ENCODE measurements at places on chromosomes 6 and 20.

DNA sequence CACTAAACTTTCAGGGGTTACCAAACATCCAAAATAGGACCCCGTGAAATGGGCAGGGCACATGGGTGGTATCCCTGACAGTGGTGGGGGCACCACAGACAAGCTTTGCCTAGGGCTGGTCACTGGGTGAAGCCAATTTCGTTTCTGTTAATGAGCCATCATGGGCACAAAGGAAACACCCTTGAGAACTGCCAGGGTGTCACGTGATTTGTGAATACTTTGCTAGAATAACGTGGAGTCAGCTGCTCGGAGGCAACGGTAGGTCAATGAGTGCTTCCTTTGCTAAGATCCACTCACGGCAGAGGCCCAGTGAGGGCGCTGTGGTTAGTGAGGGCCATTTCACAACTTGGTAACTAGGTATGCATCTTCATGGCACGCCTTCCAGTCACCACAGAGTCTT lies 87.7 kb upstream of the AGPAT4 start:
- no peak for DNase-seq

DNA sequence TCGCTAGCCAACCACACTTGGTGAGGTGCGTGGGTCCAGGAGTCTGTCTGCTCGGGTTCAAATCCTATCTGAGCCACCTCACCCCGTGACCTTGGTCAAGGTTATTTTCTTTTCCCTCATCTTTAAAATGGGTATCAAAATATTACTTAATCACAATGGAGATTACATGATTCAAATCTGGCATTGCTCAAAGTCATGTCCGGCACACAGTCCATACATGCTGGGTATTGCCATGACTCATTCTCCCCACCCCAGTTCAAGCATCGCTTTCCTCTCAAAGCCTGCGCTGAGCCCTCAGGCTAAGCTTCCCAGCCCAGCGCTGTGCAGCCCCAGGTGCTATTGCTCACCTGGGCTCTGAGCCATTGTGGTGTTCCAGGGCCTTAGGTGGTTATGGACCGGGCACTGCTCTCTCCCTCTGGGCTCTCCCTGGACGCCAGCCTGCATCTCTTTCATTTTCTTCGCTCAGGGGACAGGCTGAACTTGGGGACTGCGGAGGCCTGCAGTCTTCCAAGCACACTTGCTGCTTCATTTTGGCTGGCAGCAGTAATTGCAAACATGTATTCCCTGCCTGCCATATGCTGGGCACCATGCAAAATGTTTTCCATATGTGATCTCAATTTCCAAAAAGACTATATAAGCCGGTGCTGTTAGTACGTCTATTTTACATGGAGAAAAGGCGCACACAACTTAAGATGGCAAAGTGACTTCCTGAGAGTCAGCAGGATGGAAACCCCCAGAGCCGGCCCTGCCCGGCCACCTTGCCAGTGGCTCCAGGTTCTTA lies 27.3 kb downstream of the WRNIP1 start:
- no peak for DNase-seq

DNA sequence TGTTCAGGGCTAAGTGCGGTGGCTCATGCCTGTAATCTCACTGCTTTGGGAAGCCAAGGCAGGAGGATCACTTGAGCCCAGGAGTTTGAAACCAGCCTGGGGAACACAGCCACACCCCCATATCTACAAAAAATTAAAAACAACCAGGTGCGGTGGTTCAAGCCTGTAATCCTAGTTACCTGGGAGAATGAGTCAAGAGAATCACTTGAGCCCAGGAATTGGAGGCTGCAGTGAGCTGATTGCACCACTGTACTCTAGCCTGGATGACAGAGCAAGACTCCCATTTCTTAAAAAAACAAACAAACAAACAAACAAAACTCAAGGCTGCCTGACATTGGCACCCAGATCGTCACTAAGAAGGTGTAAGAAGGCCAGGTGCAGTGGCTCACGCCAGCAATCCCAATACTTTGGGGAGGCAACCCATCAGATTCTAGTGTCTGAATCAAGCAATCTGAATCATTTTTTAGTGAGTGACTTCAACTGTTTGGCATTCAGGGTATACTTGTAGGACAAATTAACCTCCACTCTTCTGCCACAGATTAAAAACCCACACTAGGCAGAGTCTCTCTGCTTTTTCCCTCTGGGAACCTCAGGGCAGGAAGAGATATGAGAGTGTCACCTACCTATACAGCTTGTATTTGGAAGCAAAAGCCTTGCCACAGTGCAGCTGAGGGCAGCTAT lies 6.1 kb downstream of the PLAGL2 start:
- DNase-seq: no peak

- no peak for DNase-seq
These were observed 27.0 kb upstream of the MLIP start for GRCh38 chr6:54084231-54084630.

- DNase-seq: no peak
These were observed 101.6 kb downstream of the TMEM200A start for GRCh38 chr6:130467146-130468050.

DNA sequence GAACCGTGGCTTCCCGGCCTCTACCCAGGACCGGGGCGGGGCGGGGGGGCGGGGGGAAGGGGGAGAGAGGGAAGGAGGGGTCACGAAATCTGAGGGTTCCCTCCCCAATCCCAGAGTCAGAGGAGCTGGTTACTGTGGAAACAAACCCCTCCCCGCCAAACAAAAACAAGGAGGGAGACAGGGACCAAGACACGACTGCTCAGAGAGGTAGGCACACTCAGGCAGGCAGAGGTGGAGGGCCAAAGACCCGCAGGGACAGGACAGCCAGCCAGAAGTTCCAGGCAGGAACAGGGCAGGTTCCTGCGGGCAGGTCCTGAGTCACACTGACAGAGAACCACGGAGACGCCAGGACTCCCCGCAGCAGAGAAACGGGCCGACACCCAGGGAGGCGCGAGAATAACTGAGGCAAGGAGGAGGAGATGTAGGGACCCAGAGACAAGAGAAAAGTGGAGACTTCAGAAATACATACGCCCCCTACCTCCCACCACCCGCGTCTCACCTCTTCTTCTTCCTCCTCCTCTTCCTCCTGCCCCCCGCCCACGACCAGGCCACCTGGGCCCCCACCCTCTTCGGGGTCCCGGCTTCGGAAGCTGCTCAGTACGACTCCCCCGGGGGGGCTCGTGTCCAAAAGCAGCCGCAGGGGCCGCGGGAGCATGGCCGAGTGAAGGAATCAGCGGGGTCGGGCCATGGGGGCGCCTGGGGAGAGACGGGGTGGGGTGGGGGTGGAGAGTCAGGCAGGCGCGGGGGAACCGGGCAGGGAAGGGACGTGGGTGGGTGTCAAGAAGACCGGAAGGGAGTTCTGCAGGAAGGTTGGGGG lies 578 bp downstream of the RGL2 start:
- no peak for DNase-seq

- no peak for DNase-seq
These were observed 25.2 kb downstream of the MED23 start for GRCh38 chr6:131602781-131603312.

DNA sequence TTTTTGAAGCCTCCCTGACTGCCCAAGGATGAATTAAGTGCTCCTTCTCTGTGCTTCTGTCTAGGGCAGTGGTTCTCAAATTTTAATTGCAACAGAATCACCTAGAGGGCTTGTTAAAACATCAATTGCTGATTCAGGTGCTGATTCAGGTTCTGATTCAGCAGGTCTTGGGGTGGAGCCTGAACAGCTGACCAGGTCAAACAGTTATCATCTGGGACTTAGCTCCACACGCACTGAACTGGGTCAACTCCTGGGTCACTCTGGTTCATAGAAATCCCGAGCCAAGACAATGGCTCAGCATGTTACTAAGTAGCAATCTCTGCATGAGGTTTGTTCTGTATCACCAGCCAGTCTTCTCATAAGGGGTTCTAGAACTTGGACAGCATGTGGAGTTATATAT lies 192.3 kb downstream of the GJA1 start:
- no peak for DNase-seq

DNA sequence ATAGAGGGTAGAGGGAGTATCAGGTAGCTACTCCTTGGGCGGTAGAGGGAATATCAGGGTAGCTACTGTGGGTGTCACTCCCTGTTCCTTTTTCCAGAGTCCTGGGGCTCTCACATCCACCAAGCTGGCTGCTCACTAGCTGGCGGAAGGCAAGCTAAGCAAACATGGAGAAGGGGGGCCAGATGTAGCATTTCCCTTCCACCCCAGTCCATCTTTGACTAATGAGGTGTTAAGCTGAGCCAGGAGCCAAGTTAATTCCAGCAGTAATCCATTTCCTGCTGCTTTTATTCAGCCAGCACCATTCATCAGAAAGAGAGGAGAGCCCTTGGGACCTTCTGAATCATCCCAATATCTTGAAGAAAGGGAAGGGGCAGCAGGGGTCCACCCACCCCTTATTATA lies 330.0 kb downstream of the ZFAND3 start:
- DNase-seq: no peak

Data from activated gamma-delta T cell treated with anti-CD3 and anti-CD28 coated beads, Interleukin-2, amount 50 U/mL, for 16 hours (primary cell).